ENCODE measurements at places on chromosomes 2 and 18.

DNA sequence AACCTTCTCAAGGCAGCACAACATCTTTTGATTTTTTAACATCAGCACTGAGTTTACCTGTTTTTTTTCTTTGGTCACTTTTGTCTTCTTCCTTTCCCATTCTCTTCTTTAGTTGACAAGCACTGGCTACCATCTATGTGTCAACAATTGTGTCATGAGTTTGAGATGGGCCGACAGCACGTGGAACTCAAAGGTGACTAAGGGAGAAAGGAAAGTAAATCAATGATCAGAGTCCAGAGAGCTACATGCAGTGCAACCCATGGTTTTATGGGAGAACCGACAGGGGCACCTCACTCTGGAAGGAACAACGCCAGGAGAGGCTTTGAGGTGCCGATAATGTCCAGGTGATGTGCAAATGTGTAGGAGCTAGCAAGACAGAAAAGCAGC lies 755.5 kb downstream of the RNF144A start:
- DNase-seq: no peak

DNA sequence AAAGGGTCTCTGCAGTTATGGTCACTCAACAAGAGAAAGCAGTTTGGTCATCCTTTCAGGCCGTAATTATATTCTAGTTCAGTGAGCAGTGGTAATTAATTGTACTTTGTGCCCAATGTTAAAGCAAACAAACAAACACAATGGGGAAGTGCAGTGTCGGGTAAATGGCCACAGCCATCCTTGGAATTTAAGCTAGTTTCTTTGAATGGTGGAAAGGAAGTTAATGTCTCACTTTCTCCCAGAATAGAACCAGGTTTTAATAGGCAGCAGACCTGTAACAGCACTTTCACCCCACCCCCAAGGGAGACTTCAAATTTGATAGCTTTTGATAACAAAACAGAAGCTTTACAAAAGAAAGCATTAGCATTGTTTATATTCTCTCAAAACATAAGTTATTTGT lies 20.0 kb upstream of the ITGAV start:
- DNase-seq: no peak

DNA sequence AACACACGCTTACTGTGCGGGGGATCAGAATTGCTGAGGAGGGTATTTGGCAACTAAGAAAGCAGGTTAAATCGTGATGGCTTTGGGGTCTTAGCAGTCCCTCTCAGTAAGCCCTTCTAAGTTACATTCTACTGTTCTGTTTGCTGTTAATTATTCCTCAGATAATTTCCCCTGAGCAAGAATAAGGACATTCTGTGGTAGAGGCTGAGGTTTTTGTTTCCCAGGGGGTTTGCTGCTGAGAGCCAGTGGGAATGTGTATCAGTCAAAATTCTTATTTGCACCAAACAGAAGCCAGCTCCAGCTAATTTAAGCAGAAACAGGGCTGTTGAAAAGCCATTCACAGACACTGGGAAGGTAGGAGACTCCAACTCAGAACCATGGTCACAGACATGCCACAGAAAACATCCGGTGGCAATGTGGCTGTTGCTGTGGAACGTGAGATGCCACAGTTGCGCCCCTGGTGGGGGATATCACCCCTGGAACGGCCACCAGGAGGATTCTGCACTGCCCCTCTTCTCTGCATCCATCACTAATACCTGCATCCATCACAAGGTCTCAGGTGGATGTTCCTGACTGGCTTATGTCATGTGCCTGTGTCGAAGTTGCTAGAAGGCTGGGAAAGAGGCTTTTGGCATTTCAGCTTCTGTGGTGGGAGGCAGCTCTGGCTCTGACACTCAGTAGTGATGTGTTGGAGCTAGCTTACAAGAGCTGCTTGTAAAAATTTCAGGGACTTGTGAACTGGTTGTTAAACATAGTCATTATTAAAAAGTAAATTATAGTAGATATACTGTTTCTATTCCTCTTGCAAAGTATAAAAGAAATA lies 23.2 kb downstream of the SLC4A3 start:
- no peak for DNase-seq

GRCh38 chr2:227864161-227864756 lies 7.2 kb upstream of the DAW1 start:
- no peak for DNase-seq

DNA sequence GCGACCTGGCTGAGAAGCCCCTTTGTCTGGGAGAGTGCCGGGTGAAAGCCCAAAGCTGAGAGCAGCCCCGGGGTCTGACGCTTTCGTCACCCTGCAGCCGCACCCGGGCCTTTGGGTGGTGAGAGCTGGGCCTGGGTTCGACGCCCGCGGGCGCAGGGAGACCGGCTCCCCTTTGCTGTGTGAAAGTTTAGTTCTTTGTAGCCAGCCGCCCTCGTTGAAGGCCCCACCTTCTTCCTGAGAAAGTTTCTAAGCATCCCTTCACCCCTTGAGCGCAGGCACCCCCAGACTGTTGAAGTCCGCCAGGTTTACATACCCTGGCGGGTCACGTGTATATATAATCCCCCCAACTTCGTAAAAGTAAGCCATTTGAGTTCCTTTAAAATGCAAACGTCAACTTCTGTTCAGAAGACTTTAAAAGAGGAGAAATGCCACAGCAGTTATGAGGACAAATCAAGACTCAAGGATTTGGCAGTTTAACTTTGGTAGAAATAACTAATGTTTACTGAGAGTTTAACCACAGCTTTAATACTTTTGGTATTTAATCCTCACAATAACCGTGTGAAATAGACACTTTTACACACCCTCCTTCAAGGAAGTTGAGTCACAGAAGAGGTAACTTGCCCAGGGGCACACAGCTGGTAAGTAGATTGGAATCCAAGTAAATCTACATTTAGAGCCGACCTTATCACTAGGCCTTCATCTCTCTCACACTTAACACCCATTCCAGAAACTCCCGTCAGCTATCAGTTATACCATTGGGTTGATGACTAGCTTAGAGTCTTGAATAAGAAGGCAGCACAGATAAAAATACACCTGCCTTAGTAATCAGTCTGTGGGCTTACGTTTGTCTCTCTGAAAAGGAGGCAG lies 1.1 kb upstream of the MBOAT2 start:
- DNase-seq: no peak

DNA sequence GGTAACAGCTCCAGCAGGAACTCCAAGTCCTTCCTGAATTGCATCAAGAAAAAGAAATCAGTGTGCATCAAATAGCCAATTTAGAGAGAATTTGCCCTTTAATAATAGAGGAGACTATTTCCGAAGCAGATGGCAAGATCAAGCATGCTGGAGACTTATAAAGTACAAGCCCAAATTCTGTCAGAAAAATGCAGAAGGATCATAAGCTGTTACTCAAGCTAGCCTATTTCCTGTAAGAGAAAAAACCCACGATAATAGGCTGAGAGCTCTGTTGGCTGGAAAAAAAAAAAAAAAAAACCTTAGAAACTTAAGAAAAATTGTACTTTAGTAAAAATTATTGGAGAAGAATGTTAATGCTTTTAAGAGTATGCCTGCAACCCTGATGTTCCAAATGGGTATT lies 24.4 kb upstream of the ITM2C start:
- DNase-seq: no peak

- no peak for DNase-seq
These were observed 122.3 kb downstream of the MRO start for GRCh38 chr18:50697509-50697908.

DNA sequence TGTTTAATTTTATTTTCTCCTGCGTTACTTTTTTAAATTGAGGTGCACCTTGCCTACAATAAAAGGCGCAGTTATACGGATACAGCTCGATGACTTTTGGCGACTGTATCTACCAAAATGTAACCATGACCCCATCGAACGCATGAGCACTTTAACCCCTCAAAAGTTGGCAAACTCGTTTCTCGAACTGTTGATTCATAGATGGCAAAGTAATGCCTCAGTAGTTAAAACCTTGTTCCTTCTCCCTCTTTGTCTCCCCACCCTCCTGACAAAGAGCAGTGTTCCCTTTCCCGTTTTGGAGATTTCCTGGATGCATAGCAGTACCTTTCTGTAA lies 577 bp downstream of the MOGAT1 start:
- no peak for DNase-seq

DNA sequence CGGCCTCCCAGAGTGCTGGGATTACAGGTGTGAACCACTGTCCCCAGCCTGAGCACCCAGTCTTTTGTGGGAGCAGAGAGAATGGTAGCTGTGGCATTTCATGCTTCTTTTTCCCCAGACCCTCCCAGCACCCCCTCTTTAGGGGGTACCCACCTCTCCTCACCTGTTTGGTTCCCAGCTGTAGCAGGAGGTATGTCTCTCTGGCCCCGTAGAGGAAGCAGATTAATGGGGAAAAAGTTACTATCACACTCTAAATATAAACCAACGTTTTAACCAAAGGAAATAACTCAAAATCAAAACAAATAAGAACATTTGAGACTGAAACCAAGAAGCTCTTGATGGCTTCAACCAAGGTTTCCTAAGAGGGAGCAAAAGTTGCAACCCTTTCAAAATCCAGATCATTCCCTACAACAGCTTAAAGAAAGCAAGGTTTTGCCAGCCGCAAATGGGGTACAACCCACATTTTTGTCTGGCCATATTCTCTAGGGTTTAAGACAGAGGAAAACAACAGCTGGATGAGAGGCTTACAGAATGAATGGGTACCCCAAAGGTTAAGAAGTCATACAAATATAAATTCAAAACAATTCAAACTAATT lies 8.0 kb downstream of the RNF125 start:
- no peak for DNase-seq

- no peak for DNase-seq
These were observed 29.6 kb upstream of the KCNG3 start for GRCh38 chr2:42523341-42523740.

DNA sequence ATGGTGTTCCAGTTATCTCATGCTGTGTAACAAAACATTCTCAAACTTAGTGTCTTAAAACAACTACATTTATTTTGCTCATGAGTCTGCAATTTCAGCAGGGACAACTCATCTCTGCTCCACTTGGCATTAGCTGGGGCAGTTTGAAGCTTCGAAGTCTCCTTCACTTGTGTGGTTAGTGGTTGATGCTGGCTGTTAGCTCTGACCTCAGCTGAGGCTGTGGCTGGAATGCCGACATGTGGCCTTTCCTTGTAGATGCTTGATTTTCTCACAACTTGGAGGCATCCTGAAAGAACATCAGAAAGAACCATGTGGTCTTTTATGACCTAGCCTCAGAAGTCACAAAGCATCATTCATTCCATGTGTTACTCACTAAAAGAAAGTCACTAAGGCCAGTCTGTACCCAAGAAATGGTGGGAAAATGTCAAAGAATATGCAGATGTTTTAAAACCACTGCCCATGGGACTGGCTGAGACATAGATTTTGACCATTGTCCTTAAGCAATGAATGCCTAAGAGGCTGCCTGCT lies 3.8 kb upstream of the TMSB10 start:
- no peak for DNase-seq

DNA sequence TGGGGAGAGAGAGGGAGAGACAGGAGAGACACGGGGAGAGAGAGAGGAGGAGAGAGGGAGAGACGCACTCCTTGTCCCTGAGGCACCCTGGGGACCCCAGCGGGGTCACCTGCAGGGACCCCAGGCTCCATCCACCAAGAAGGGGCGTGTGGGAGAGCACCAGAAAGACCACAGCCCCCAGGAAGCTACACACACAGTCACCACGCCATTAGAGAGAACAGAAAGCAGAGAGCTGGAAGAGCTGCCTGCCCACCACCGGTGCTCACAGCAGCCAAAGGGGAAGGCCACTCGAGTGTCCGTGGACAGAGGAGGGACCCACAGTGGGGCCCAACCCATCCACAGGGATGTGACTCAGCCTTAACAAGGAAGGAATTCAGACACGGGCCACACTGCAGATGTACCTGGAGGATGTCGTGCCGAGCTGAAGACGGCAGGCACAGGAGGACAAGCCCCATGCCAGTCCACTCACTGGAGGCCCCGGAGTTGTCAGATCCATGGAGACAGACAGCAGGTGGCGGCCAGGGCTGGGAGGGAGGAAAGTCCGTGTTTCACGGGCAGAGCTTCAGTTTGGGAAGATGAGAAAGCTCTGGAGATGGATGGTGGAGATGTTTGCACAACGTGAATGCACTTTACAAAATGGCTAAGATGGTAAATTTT lies 11.5 kb upstream of the NFATC1 start:
- no peak for DNase-seq

DNA sequence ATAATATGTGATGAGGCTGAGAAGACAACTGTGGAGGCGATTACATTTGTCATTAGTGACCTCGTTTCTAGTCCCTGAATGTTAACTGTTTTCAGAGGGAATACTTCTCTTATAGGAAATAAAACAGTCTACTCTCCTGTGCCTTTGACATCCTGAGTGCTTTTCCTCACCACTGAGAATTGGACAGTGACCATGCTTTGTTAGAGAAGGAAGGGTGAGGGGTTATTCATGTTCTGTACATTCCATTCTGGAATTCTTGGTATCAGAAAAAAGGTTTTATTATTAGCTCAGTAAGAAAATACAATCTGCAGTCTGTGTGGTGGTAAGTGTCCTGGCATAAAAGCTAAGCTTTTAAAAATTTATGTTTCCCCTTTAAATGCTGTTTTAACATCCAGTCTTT lies 58.8 kb downstream of the PARD3B start:
- no peak for DNase-seq

GRCh38 chr2:109031476-109032228 lies 42.6 kb upstream of the EDAR start:
- DNase-seq: no peak

DNA sequence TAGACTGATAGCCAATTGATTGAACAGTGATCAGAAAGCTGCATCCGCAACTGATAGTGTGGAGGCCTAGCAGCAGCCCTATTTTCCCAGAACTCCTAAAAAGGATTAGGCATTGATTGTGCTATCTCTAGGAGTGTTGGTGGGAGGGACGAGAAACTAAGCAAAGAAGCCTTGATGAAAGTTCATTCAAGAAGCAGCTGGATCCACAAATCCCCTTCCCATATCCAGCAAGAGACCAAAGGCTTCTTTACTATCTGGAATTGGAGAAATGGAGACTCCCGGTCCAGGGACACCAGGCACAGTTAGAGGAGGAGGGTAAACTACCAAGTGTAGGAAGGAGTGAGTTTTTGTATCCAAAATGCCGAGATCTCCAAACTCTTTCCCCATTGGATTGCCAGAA lies 151.5 kb downstream of the ALK start:
- no peak for DNase-seq

DNA sequence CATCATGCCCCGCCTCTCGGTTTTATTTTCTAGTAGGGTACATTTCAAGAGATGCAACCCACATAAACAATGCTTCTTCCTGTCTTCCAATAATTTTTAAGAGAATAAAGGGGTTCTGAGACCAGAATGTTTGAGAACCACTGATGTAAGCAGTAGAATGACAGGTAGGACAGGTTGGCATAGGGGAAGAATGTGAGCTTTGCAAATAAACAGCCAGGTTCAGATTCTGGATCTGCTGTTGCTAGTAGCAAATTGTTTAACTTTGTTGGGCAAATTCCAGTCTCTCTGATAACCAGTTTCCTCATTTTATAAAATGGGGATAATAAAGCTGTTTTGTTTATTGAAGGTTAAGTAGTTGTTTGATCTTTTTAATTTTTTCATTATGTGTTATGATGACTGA lies 32.8 kb downstream of the SOCS6 start:
- DNase-seq: no peak

DNA sequence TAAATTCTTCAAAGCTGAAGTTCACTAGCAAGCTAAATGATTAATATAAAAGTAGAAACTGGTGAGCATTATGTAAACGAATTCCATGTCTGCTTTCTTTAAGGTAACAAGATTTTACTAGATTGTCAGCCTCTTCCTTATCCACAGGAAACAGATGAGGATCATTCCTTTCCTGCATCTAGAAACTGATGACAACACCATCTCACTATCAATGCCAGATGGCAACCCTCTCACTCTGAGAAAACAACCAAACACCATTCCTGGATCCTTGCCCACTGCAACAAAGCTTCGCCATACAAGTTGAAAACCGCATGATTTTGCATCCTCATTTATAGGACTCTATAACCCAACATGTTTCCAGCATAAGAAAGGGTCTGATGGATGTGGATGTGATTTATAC lies 122.9 kb downstream of the ZNF521 start:
- DNase-seq: no peak

GRCh38 chr2:8984855-8985254 lies 18.6 kb downstream of the MBOAT2 start:
- DNase-seq: no peak
